Mesendoderm (in vitro differentiated cells): ENCODE measurements at places on chromosomes 1 and 21.
A peak's percentile ranks its signal among the peaks of the same experiment; 100 is the strongest.

DNA sequence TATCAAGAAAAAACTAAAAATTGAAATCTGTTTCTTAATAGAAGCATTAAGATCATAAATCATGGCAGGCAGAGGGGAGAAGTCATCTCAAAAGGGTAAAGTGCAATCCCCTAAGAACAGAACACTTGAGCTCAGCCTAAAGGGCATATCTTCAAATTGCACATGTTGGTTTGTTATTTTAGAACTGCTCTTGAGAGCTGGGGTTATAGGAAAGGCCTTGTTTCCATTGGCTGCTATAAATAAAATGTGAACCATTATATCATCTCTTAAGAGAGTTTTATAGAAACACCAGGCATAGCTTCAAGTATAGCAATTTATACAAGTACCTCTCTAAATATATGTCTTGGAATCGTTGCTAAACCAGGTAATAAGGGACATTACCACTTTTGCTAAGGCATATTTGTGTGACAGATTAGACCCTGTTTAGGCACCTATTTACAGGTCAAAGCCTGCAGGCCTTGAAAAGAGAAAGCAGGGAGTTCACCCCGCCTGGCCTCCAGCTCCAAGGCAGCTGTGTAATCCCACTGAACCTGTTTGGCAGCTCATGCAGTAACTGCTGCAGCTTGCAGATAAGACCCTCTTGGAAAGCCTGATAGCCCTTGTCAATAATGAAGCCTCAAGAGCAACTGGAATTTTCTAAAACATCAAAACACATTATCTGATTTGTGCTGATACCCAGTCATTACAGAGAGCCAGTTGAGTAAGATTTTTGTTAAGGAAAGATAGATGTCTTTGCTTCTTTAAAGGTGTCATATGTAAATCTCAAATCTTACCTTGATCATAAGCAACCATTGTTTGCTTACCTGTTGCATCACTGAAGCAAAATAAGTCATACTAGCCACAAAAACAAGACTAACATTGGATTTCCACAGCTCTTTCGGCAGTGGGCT, 24.2 kb upstream of the SYDE2 start:
- DNase-seq = peak; percentile 98
- no peaks in the 10 kb centered on the region for H3K36me3 ChIP-seq
- peaks cover 6% of the 10 kb centered on the region for H3K4me1 ChIP-seq
- no peaks in the 10 kb centered on the region for H3K27me3 ChIP-seq

DNA sequence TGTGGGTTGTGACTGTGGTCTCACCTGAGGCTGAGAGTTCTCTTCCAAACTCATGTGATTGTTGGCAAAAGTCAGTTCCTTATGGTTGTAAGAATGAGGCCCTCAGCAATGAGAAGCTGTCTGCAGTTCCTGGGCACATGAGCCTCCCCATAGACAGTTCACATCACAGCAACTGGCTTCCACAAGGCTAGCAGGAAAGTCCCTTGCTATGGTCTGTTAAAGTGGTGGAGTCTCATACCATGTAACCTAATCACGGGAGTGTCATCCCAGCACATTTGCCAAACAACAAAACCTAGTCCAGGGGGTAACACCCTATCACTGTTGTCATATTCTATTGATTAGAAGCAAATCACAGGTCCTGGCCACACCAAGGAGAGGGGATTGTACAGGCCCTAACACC, 163.8 kb downstream of the BACH1 start:
- H3K4me1 ChIP-seq = no peaks in the 10 kb centered on the region
- no peak overlapping the region for H3K4me3 ChIP-seq
- H3K36me3 ChIP-seq = no peaks in the 10 kb centered on the region
- no peak for DNase-seq

DNA sequence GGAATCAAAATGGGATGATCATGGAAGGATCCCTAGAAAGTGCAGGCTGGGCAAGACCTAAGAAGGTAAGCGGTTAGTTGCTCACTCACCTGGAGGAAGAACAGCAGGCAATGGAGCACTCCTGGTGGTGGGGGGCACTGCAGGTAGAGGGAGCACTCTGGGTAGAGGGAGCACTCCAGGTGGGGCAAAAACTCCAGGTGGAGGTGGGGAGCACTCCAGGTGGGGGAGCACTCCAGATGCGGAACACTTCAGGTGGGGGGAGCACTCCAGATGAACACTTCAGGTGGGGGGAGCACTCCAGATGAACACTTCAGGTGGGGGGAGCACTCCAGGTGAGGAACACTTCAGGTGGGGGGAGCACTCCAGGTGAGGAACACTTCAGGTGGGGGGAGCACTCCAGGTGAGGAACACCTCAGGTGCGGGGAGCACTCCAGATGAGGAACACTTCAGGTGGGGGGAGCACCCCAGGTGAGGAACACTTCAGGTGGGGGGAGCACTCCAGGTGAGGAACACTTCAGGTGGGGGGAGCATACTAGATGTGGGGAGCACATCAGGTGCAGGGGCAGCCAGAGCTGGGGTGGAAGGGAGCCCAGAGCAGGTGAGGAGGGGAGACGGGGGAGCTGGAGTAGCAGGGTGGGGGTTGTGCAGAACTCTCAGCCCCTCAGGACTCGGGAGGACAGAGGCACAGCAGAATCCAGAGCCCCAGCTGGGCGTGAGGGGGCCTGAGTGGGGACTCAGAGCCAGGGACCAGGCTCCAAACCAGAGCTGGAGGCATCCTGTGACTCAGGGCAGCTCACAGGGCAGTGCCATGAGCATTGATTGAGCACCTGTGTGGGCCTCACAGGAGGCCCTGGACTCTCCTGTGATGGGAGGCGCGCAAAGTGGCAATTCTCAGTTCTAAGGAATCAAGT, 37.7 kb upstream of the COL6A1 start:
- no peak for DNase-seq
- H3K27me3 ChIP-seq = no peaks in the 10 kb centered on the region
- no peaks in the 10 kb centered on the region for H3K4me1 ChIP-seq
- H3K4me3 ChIP-seq = no peak overlapping the region
- H3K36me3 ChIP-seq = no peaks in the 10 kb centered on the region
- H3K27ac ChIP-seq = no peak overlapping the region

DNA sequence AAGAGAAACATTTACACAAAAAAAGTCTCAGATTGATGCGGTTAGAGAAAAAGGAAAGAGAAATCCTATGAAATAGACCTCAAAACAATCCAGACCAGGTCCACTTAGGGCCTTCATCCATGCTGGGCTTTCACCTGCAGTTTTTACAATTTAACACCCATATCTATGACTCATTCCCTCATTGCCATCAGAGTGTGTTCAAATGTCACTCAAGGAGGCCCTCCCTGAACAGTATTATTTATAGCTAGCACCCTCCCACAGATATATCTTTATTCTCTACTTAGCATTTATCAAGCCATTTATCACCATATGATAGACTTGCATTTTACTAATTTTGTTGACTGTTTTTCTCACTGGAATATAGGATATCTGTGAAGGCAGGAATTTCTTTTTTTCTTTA, 824 bp upstream of the KRTAP21-3 start:
- H3K36me3 ChIP-seq = no peaks in the 10 kb centered on the region
- H3K27me3 ChIP-seq = no peaks in the 10 kb centered on the region
- DNase-seq = no peak
- no peak overlapping the region for H3K27ac ChIP-seq

DNA sequence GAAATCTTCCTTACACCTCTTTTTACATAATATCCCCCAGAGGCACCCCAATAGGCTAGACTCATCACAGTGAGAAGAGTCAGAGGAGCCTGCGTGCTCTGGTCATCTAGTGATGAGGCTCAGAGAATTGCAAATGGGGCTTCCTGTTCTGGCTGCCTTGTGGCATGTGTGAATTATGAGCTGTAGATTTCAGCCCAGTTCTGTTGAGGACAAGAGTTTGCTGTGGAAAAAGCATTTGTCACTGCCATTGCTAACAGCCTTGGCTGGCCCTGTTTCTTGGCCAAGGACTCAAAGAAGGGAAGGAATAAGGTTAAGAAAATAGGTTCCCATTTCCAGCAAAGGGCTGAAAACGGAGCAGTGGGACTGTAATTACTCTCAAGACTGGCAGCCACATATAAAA, 30.7 kb downstream of the MRAP start:
- H3K27me3 ChIP-seq = no peaks in the 10 kb centered on the region
- H3K36me3 ChIP-seq = peaks cover 7% of the 10 kb centered on the region
- peaks cover 8% of the 10 kb centered on the region for H3K4me1 ChIP-seq
- H3K4me3 ChIP-seq = no peak overlapping the region
- no peak overlapping the region for H3K27ac ChIP-seq

- DNase-seq = no peak
- H3K36me3 ChIP-seq = no peaks in the 10 kb centered on the region
- H3K27me3 ChIP-seq = no peaks in the 10 kb centered on the region
- no peaks in the 10 kb centered on the region for H3K4me1 ChIP-seq
These were observed 216.4 kb upstream of the KIAA0040 start for GRCh38 chr1:175408986-175409385.

DNA sequence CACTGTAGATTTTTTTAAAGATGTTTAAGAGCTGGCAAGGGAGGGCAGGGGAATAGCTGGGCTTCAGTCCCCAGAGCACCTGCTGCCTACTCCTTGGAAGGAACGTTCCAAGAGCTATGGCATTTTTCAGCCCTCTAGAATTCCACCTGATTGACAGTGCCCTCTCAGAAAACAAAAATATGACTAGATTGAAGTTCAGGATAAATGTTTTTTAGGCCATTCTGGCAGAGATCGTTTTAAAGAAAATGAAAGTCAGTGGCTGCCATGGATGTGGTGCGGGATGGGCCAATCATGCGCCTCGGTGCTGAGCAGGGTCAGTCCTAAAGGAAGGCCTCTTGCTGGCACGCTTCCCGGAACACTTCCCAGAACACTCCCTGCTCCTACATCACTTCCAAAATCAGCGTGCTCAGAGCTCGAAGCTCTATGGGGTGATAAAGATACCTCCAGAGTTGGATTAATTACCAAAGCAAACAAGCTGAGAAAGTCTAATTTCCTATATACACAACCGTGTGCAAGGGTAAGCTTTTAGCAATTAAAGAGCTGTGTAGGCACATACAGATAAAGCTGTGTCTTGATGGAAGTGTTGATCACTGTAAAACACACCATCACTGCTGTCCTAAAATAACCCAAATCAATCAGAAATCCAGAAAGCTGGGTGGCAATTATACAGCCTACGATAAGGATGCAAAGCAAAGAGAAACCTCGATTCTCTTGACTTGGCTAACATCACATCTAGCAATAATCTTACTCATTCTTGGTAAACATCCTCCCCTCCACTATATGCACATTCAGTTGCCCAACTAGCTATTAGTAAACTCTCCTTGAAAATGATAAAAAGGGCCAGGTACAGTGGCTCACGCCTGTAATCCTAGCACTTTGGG, 34.6 kb downstream of the TGFBR3 start:
- no peaks in the 10 kb centered on the region for H3K4me1 ChIP-seq
- H3K27ac ChIP-seq = no peak overlapping the region
- H3K36me3 ChIP-seq = no peaks in the 10 kb centered on the region

DNA sequence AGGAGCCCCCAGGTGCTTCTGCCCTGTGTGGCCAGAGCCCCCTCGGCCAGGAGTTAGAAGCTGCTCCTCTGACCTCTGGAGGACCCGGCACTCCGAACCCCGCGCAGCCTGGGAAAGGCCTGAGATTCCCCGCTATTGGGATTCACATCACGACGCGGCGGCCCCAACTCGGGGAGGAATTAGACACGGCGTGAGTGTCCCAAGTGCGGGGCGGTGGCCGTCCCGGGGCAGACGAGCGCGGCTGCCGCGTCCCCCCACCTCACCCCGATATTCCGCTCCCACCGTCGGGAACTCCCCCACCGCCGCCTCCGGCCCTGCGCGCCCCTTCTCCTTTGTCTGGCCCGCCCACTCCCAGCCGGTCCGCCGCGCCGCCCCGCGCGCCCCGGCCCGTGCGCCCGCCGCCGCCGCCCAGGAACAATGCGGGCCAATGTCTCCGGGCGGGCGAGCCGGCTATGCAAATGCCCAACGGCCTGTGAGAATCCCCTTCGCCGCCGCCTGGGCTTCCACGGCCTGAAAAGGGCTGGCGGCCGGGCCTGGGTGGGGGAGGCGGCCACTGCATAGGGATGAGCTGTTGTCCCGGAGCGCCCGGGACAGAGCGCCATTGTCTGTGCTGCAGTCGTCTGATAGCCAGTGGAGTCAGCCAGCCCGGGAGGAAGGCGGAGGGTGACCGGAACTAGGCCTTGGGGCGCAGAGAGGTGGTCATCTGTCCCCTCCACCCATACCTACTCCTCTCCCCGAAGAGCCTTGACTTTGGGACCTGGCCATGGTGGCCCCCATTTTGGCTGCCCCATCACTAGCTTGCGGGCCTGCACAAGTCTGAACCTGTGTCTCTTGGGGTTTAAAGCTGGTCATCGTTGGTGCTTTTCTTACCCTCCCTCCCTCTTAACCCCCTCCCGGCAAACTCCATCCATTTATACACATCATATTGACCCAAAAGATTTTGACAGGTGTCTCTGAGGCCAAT, 19.4 kb downstream of the RHBG start:
- no peaks in the 10 kb centered on the region for H3K36me3 ChIP-seq
- peaks cover 20% of the 10 kb centered on the region for H3K4me1 ChIP-seq
- DNase-seq = peak; percentile 65
- H3K27me3 ChIP-seq = no peaks in the 10 kb centered on the region
- H3K4me3 ChIP-seq = no peak overlapping the region

DNA sequence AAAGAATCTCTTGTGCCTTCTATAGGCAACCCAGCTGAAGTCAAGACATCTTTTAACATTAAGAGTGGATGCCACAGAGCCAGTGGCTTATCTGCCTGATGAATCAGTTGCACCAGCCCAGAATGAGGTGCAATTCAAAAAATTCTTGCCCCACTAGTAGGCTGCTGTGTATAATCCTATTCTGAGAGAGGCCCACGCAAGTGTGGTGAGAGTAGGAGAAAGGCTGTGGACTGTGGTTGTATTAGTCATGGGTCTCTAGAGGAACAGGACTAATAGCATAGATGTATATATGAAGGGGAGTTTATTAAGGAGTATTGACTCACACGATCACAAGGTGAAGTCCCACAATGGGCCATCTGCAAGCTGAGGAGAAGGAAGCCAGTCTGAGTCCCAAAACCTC, 216.4 kb downstream of the LTN1 start:
- no peaks in the 10 kb centered on the region for H3K36me3 ChIP-seq
- H3K4me1 ChIP-seq = no peaks in the 10 kb centered on the region
- H3K4me3 ChIP-seq = no peak overlapping the region
- no peak overlapping the region for H3K27ac ChIP-seq
- H3K27me3 ChIP-seq = no peaks in the 10 kb centered on the region

GRCh38 chr1:77536813-77537212, 145.6 kb downstream of the ZZZ3 start:
- H3K4me3 ChIP-seq = no peak overlapping the region
- H3K36me3 ChIP-seq = no peaks in the 10 kb centered on the region
- no peak for DNase-seq
- H3K27me3 ChIP-seq = no peaks in the 10 kb centered on the region
- H3K27ac ChIP-seq = no peak overlapping the region
- no peaks in the 10 kb centered on the region for H3K4me1 ChIP-seq

GRCh38 chr1:237211031-237211430, 169.0 kb downstream of the RYR2 start:
- H3K4me3 ChIP-seq = no peak overlapping the region
- no peaks in the 10 kb centered on the region for H3K4me1 ChIP-seq
- H3K27ac ChIP-seq = no peak overlapping the region

DNA sequence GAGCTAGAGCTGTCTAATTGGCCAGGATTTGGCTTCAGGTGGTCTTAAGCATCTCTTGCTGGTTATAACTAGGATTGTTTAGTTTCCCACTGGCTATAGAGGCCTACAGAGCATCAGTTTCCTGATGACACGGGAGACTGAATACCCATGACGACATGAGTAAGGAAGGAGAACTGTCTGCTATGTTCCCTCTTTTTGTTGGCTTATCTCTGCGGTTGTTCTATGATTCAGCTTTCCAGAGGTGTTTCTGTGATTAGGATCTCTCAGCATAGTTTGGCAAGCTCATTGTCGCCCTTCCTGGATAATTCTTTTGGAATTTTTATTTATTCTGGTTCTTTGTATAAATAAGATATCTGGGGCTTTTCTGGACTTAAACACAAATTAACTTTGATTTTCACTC, 163.4 kb downstream of the OLFM3 start:
- no peaks in the 10 kb centered on the region for H3K36me3 ChIP-seq
- no peak overlapping the region for H3K4me3 ChIP-seq
- H3K4me1 ChIP-seq = no peaks in the 10 kb centered on the region
- H3K27ac ChIP-seq = no peak overlapping the region
